Stimulated activated naive CD4-positive, alpha-beta T cell treated with Interleukin-2 at 50 U/mL for 16 hours (primary cell): ENCODE measurements at places on chromosomes 1 and 21.

- no peak for DNase-seq
These were observed 3.9 kb upstream of the TUT4 start for GRCh38 chr1:52556641-52557360.

GRCh38 chr1:54879872-54880271, 7.1 kb downstream of the DHCR24 start:
- DNase-seq = no peak

DNA sequence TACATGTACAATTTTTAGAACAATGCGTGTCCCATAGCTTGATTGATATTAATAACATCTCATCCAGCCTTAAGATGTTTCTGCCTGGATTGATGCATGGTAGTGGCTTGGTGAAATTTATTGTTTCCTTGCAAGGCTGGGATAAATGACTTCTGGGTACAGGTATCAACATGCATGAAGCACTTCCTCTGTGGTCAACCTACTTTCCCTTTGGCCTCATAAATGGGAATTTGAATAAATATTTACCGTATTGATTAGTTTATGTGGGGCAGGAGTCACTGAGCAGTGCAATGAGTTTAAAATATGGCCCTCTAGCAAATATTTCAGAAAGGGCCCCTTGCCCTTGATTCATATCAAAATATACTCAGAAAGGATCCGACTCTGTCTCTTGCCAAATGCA, 83.9 kb upstream of the KCNE2 start:
- DNase-seq = no peak

DNA sequence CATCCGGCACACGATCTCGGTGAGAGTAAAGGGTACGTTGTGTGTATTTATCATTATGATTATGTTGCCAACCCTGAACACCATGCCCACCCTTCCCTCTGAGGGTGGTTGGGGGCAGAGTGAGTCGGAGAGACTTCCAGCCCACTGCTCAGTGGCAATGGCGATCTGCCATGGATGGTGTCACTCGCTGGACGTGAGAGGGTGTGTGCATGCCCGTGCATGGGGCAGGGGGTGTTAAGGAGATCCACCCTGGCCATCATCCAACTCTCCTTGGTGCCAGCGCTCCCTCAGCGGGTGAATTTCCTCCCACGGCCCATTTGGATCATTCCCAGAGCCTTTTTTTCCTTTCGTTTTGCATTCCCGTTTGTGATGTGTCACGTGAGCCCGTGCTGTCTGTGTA, 74.1 kb upstream of the CNTN2 start:
- DNase-seq = no peak

DNA sequence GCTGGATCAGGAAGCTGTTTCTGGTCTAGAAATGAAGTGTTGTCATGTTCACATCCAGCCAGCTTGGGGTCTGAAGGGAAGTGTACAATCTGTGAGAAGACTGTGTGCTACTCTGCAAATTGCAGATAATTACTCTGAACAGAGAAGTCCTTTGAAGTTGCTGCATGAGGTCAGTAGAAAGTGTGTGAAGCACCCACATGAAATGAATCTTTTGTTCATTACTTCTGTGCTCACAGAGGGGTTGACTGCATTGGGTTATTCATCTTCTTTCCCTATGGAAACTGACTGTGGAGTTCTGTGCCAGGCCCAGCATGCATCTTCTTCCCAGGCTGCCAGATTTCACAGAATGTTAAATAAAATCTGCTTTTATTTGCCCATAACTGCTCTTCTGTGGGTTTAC, 47.1 kb downstream of the CTH start:
- no peak for DNase-seq
